T-helper 2 cell treated with Interferon-gamma antibody and Interleukin-4, amounts not matched to agents 5 μg/mL and 100 μg/mL, for 36 hours (primary cell): ENCODE measurements at places on chromosomes 13 and 19.

GRCh38 chr13:28622286-28622685, 36.6 kb upstream of the POMP start:
- H3K27me3 ChIP-seq = no peaks in the 10 kb centered on the region
- no peak overlapping the region for H3K4me3 ChIP-seq
- no peak overlapping the region for H3K27ac ChIP-seq
- peaks cover 6% of the 10 kb centered on the region for H3K4me1 ChIP-seq
- no peaks in the 10 kb centered on the region for H3K36me3 ChIP-seq
- DNase-seq = no peak

DNA sequence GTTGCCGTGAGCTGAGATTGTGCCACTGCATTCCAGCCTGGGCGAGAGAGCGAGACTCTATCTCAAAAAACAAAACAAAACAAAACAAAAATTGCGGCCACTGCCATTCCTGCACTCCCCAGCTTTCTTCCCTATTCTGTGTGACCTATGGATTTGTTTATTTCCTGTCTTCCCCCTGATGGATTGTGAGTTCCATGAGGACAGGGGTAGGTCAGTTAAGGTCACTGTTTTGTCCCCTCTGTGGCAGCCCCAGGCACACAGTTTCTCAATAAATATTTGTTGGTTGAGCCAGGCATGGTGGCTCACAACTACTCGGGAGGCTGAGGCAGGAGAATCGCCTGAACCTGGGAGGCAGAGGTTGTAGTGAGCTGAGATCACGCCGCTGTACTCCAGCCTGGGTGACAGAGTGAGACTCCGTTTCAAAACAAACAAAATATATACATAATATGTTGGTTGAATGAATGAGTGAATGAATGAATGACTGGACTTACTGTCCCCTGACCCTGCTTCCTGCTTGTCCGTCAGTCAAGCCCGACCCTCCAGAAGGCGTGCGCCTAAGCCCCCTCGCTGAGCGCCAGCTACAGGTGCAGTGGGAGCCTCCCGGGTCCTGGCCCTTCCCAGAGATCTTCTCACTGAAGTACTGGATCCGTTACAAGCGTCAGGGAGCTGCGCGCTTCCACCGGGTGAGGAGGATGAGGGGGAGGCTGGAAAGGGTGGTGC, 5.0 kb downstream of the EBI3 start:
- H3K27me3 ChIP-seq = no peaks in the 10 kb centered on the region
- H3K4me3 ChIP-seq = no peak overlapping the region
- peaks cover 3% of the 10 kb centered on the region for H3K4me1 ChIP-seq
- H3K36me3 ChIP-seq = no peaks in the 10 kb centered on the region

- no peaks in the 10 kb centered on the region for H3K4me1 ChIP-seq
- H3K27ac ChIP-seq = no peak overlapping the region
- no peaks in the 10 kb centered on the region for H3K27me3 ChIP-seq
- DNase-seq = no peak
Observed at GRCh38 chr13:32267836-32268439, 47.2 kb downstream of the ZAR1L start.

DNA sequence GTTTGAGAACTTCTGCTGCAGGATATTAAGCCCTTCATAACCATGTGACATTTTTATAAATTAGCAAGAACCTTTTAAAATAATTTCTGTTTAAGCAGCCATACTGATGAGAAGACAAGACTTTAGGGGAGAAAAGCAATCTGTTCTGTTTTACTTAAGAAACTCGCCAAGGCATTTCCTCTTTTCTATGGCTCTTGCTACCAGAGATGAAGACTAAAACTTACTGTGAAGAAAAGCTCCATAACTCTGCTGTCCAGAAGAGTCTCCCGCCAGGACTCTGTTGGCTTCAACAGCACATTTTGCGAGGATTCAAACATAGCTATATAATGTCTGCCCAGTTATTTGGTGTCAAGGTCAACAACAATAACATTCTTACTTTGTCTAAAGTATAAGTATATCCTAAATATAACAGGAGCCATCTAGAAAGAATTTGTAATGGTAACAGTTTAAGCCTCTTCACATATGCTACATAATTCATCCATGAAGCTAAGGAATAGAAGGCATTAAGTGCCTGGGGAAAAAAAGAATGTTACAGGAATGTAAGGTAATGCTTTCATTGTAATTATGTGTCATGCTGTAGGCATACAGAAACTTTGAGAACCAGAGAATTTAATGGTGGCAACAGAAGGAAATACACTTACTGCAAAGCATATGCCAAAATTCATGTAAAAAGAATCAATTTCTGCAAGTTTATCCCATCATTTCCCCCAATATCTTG, 53.2 kb upstream of the EEF1AKMT1 start:
- peaks cover 6% of the 10 kb centered on the region for H3K36me3 ChIP-seq
- H3K4me1 ChIP-seq = peaks cover 11% of the 10 kb centered on the region
- no peak for DNase-seq
- no peaks in the 10 kb centered on the region for H3K27me3 ChIP-seq
- H3K27ac ChIP-seq = no peak overlapping the region

DNA sequence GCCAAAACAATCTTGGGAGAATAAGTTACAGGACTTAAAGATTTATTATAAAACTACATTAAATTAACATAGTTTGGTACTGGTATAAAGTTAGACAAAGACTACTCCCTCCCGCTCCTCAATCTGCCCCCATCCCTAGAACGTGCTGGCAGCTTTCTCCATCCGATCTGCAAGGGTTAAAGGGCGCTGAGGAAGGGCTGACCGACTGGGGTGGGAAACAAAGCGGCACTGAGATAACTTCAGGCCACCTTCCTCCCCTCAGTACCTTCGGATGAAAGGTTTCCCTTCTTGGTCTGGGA, 790 bp upstream of the SUGT1 start:
- H3K27me3 ChIP-seq = no peaks in the 10 kb centered on the region
- no peak overlapping the region for H3K4me3 ChIP-seq
- peaks cover 16% of the 10 kb centered on the region for H3K36me3 ChIP-seq
- H3K4me1 ChIP-seq = peaks cover 16% of the 10 kb centered on the region
- no peak overlapping the region for H3K27ac ChIP-seq

- no peak overlapping the region for H3K27ac ChIP-seq
- peaks cover 91% of the 10 kb centered on the region for H3K36me3 ChIP-seq
- H3K4me1 ChIP-seq = peaks cover 1% of the 10 kb centered on the region
Observed at GRCh38 chr19:53091413-53092254, 11.6 kb downstream of the ZNF160 start.

GRCh38 chr19:55640043-55640576, 692 bp upstream of the ZNF580 start:
- H3K27me3 ChIP-seq = no peaks in the 10 kb centered on the region
- H3K4me3 ChIP-seq = peak overlapping the region; percentile 78
- H3K36me3 ChIP-seq = peaks cover 31% of the 10 kb centered on the region
- H3K4me1 ChIP-seq = peaks cover 44% of the 10 kb centered on the region
- H3K27ac ChIP-seq = peak overlapping the region; percentile 77

DNA sequence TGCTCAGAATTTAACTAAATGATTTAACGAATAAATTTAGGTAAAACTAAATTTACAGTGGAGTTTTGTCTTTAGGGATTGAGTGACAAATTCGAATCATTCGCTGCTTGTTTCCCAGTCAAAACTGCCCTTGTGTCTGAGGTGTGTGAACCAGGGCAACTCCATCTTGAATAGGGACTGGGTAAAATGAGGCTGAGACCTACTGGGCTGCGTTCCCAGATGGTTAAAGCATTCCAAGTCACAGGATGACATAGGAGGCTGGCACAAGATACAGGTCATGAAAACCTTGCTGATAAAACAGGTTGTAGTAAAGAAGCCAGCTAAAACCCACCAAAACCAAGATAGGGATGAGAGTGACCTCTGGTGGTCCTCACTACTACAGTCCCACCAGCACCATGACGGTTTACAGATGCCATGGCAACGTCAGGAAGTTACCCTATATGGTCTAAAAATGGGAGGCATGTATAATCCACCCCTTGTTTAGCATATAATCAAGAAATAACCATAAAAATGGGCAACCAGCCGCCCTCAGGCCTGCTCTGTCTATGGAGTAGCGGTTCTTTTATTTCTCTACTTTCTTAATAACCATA, 10.2 kb upstream of the ANKRD10 start:
- peaks cover 47% of the 10 kb centered on the region for H3K27me3 ChIP-seq
- H3K4me1 ChIP-seq = peaks cover 5% of the 10 kb centered on the region
- H3K36me3 ChIP-seq = no peaks in the 10 kb centered on the region
- no peak overlapping the region for H3K27ac ChIP-seq

DNA sequence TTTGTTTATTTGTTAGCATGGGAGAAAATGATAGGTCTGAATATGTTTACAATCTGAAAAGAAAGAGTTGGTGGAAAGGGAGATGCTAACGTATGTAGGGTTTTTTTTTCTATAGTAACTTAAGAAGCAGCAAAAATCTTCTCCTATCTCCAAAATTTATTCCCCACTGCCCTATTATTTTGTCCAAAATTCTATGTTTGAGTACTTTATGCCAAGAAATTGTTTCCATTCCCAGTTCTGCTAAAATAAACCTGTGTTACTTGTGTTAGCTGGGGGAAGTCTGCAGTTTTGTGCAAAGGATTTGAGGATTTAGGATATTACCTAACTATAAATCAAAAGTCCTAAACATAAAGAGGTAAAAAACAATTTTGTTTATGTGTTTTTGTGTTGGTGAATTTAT, 2770.4 kb upstream of the PCDH20 start:
- H3K27ac ChIP-seq = no peak overlapping the region
- H3K36me3 ChIP-seq = no peaks in the 10 kb centered on the region
- H3K27me3 ChIP-seq = no peaks in the 10 kb centered on the region
- no peak overlapping the region for H3K4me3 ChIP-seq
- no peak for DNase-seq

DNA sequence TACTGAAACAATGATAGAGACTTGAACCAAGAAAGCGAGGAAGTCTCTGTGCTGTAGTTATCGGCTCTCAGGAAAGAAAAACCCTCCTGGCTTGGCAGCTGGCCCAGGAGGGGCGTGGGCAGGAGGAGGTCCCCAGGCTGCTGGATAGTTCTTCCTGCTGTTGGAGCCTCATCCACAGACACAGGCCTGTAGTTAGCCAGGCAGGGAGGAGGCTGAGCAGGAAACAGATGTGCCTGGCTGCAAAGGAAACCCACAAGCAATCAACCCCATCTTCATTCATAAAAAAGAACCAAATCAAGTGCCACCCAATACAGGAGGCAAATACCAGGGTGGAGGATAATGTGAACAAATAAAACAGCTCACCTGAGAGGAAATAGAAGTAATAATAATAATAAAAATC, 86.2 kb downstream of the IRS2 start:
- DNase-seq = no peak
- peaks cover 28% of the 10 kb centered on the region for H3K27me3 ChIP-seq
- no peaks in the 10 kb centered on the region for H3K36me3 ChIP-seq
- H3K27ac ChIP-seq = no peak overlapping the region
- H3K4me1 ChIP-seq = no peaks in the 10 kb centered on the region

DNA sequence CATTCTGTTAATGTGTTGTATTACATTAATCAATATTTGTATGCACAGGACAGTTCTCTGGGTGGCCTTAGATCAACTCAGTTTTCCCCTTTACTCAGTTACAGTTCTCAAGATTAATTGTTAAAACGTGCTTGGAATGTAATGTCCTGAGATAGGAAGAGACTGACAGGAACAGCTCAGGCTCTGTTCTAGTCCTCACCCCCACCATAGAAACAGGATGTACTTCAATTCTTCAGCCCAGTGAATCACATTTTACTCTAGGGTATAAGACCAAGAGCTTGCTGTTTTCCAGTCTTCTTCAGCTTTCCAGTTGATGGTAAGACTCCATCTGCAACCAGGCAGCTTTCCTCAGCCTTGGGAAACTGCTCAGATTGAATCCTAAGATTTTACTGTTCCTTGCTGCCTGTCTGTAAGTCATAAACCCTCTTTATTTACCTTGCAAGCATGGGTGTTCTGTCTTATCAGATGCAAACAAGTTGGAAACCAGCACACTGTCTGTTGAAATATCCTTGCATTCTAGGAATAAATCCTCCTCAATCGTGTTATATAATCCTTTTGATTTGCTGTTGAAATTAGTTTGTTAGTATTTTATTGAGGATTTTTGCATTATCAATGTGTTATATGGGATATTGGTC, 836.9 kb upstream of the PCDH9 start:
- no peak for DNase-seq
- no peak overlapping the region for H3K4me3 ChIP-seq
- H3K27ac ChIP-seq = no peak overlapping the region
- no peaks in the 10 kb centered on the region for H3K36me3 ChIP-seq

DNA sequence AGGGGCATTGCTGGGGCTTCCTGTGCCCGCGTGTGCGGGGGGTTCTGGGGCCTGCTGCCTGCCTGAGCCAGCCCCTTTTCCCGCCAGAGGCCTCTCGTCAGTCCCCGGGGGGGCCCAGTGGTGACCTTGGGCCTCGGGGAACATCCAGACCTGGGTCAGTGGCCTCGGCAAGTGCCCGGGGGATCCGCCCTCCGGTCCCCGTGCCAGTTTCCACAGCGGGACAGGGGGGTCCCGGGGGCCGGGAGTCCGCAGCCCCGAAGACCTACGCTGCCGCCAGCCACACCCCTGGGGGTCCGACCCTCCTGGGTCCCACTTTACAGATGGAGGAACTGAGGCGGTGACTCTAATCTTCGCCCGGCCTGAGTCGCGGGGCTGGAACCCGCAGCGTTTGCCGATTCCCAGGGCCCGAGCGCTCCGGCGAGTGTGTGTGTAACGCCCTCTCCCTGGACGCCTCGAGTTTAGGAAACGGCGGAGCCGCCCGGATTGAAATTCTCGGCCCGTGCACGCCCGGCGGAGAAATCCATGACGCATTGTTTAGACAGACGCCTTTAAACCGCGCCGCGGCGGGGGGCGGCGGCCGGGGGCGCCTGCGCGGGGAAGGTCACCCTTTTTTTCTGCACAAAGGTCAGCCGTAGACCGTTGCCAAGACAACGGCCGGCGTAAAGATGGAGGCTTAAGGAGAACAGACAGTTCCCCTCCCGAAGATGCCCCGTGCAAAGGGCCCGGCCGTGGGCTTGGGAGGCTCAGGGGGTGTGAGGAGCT, 39.3 kb downstream of the EFNA2 start:
- no peaks in the 10 kb centered on the region for H3K4me1 ChIP-seq
- H3K27ac ChIP-seq = no peak overlapping the region
- peak; percentile 38 for DNase-seq
- no peaks in the 10 kb centered on the region for H3K36me3 ChIP-seq
- H3K4me3 ChIP-seq = no peak overlapping the region

GRCh38 chr13:57933606-57934005, 302.1 kb downstream of the PCDH17 start:
- no peaks in the 10 kb centered on the region for H3K27me3 ChIP-seq
- H3K27ac ChIP-seq = no peak overlapping the region
- no peak for DNase-seq

DNA sequence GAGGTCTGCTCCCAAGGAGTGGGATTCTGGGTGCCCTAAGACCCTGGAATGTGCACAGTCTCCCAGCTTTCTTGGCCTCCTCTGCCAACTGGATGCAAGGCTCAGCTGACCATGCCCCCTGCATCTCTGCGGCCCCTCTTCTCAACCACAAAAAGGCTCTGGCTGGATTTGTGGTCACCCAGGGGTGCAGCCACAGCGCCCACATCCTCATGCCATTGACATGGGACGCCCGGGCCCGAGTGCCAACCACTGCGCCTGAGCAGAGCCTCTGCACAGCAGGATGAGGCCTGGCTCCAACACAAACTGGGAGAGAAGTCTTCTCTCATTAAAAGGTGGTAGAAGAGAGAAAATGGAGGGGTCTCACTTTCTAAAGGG, 103.5 kb downstream of the FOXO1 start:
- no peaks in the 10 kb centered on the region for H3K27me3 ChIP-seq
- H3K4me1 ChIP-seq = peaks cover 36% of the 10 kb centered on the region
- DNase-seq = no peak
- H3K4me3 ChIP-seq = no peak overlapping the region

GRCh38 chr13:28394422-28394821, 100.5 kb downstream of the FLT1 start:
- no peak overlapping the region for H3K27ac ChIP-seq
- H3K4me1 ChIP-seq = no peaks in the 10 kb centered on the region
- DNase-seq = no peak
- H3K27me3 ChIP-seq = no peaks in the 10 kb centered on the region
- H3K4me3 ChIP-seq = no peak overlapping the region

- H3K36me3 ChIP-seq = no peaks in the 10 kb centered on the region
- H3K4me1 ChIP-seq = peaks cover 18% of the 10 kb centered on the region
- no peak overlapping the region for H3K4me3 ChIP-seq
- peaks cover 36% of the 10 kb centered on the region for H3K27me3 ChIP-seq
Observed at GRCh38 chr19:16272945-16273344, 51.7 kb upstream of the KLF2 start.
